ENCODE measurements at places on chromosomes 4 and X. TPM values are rescaled to one million over a fixed set of nuclear protein-coding genes. Genes with fewer than 3 reads are reported as not detected.

SLC2A9 gene
- polyA plus RNA-seq = 10.3 TPM

DNA sequence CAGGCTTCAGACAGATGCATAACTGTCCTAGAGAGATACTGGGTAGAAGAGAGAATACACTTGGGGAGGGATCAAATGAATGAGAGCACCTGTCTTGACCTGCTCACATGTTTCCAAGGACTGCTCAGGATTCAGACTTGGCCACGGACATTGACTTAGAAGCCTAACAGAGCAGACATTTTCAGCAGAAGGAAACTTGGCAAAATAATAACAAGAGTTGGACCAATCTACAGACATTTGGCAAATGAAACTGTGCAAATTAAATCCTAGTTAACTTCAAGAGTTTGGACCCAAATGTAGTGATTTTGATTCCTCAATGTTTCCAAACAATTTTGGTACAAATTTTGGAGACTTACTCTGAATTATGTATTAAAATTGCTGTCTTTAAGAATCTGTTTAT lies 223.9 kb downstream of the CAMK2D start:
- no peak for DNase-seq

DNA sequence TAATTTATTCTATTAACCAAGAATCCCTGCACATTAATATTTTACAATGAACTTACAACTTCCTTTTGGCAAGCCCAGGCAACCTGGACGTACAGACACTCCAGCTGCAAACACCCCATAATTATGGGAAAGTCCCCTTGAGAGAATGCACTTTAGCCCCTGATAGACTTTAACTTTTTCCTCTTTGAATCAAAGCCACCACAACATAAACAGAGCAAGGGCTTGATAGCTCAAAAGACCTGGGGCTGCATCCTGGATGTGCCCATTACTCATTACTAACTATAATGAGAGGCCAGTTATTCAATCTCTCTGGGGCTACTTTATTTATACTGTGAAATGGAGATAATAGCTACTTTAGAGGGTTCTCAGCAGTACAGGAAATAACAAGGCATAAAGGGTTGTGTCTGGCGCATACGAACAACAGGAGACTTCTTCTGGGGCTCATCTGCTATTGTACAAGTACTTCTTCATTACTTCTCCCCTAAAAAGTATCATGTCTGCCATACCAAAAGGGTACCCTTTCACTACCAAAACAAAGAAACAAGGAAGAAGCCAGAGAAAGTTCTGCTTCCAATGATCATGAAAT lies 54.9 kb downstream of the CASK start:
- DNase-seq = no peak

- DNase-seq = no peak
Observed at GRCh38 chrX:148448686-148449085, 51.7 kb upstream of the AFF2 start.

GRCh38 chr4:156756118-156756517 lies 215.5 kb downstream of the PDGFC start:
- DNase-seq = no peak

DNA sequence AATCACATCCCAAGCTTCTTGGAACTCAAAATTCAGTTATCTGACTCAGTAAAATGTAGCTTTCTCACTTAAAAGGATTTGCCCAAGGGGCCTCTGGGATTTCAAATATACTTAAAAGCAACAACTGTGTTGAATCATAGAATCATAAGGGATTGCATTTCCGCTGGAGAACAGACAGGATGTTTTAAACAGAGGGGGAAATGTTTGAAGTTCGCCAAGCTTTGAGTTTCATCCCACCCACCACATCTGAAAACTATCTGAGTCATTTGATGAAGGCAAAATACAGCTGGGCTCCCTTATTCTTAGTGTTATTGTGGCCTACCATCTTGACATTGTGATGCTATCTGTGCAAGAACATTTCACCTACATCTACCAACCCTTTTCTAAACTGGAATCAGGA lies 73.5 kb downstream of the PPP1R2C start:
- no peak for DNase-seq
